ENCODE measurements at places on chromosomes 1 and 21.
A peak's percentile ranks its signal among the peaks of the same experiment; 100 is the strongest.

DNA sequence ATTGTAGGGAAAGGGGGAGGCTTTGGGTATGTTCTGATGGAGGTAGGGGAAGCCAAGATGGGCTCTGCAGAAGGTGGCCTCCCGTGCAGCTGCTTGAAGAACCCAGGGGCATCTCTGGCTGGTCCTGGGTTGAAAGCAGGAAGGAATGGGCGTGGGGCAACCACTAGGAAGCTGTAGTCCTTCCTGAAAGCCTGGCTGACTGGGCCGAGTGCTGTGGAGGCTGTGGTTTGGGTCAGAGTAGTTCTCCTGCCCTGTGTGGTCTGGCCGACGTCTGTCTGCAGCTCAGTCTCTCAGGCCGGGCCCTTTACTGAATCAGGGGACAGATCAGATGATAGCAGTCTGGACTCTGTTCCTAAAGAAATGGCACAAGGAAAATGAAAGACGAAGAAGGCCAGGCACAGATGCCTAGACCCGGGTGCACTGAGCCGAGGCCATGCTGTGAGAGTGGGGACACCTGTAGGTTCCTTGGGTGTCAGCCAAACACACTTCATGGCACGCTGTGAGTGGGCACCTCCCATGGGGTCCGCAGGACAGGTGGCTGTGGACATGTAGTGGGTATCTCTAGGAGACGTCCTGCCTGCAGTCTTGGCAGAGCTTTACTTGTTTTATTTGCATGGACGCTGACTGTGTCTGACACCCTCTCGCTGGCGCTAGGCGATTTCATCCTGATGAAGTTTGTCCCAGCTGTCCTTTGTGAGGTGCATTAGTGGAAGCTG lies 87.0 kb downstream of the POFUT2 start:
- no peak for DNase-seq

- no peak for DNase-seq
Observed at GRCh38 chr1:9035226-9035625, 9.0 kb upstream of the SLC2A7 start.

DNA sequence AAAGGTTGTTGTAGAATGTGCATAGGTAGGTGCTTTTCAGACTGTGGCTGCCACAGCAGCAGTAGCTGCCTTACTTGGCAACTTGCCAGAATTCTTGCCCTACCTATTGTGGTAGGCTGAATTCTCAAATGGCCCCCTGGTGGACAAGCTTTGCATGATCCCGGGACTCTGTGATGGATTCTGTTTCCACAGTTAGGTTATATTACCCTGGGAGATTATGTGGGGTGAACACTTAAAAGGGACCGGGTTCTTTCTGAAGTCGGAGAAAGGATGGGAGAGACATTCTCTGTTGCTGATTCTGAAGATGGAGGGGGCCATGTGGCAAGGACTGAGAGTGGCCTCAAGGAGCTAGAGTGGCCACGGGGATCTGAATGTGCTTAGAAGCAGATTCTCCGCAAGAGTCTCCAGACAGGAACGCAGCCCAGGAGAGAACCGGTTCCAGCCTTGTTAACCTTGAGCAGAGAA lies 32.1 kb upstream of the KCNE1 start:
- no peak for DNase-seq

GRCh38 chr1:40620586-40621210 lies 44.8 kb downstream of the RIMS3 start:
- DNase-seq, result no peak

GRCh38 chr21:31855180-31855579 lies 17.6 kb upstream of the HUNK start:
- DNase-seq, result no peak

GRCh38 chr1:165945911-165946310 lies 118.5 kb downstream of the UCK2 start:
- DNase-seq, result no peak

- DNase-seq, result no peak
Observed at GRCh38 chr1:231862611-231863010, 236.0 kb downstream of the DISC1 start.

DNA sequence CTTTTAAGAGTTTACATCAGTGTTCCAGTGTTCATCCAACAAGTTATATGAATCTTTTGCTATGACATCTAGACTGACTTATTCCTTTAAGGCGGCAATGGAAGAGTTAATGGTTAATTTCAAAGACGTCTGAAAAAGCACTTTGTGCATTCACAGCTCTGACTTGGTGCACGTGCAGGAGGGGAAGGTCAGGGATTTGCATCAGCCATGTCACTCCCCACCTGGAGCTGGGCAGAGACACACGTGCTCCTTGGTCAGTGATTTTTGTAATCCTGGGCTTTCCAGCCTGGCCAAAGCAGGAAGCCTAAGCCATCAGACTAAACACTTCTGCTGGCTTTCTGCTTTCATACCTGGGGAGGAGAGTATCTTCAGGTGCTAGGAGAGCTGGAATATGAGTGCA lies 96.3 kb downstream of the ST3GAL3 start:
- no peak for DNase-seq

DNA sequence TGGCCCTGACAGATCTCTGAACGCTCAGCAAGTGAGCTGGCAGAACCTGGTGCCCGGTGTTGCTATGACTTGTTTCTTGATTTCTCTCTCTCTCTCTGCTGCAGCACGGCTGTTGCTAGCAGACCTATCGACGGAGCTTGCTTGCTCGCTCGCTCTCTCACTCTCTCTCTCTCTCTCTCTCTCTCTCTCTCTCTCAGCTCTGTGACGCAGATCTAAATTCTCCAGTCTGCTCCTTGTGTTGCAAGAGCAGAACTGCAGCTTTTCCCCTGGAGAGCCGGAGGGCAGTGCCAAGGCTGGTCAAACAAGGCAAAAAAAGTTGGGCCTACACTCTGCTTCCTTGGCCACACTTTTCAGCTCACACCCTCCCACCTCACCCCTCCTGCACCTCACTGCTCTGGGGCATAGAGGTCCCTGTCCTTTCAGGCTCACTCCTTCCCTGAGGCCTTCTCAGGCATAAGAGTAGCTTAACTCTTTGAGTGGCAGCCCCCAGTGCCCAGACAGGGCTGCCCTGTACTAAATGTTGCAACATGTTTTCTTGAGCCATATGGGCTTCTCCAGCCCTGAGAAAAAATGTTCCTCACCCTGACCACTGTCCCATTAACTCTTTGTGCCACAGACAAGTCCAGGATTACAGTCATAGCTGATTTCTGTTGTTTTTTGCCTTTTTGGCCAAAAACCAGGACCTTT lies 72.2 kb downstream of the CD46 start:
- DNase-seq, result peak; percentile 82

DNA sequence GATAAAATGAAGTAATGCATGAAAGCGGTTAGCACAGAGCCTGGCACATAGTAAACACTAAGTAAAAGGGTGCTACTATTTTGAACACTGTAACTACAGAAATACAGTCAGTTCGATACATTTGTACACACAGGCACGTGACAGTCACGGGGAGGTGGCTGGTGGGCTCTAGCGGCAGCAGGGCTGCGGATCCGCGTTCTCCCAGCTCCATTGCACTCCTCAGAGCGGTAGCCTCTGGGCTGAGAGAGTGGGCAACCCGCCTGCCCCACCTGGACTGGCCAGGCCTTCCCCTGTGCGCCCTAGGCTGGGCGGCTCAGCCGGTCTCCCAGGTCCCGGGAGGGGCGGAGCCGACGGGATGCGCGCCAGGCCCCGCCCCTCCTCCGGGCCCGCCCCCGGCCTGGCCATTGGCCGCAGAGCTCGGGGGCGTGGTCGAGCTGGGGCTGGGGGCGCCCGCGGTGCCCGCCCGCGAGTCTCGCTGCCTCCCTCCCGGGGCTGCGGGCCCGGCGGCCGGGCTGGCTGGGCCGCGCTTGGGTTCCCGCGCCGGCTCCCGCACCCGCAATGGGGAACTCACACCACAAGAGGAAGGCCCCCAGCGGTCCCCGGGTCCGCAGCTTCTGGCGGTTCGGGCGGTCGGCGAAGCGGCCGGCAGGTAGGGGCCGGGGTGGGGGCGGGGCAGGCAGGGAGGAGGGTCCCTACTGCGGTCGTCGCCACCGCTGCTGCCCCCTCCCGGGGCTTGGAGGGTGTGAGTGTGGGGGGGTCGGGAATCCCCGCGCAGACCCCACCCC lies 51.2 kb upstream of the SYNC start:
- peak; percentile 89 for DNase-seq

- no peak for DNase-seq
Observed at GRCh38 chr1:1161683-1162079, 12.0 kb upstream of the TTLL10 start.

- no peak for DNase-seq
Observed at GRCh38 chr21:37220433-37220980, 46.6 kb downstream of the VPS26C start.

- DNase-seq, result no peak
Observed at GRCh38 chr1:223748405-223748772, 36.0 kb downstream of the CAPN2 start.

- peak; percentile 86 for DNase-seq
Observed at GRCh38 chr1:1019122-1019999, 559 bp upstream of the AGRN start.

DNA sequence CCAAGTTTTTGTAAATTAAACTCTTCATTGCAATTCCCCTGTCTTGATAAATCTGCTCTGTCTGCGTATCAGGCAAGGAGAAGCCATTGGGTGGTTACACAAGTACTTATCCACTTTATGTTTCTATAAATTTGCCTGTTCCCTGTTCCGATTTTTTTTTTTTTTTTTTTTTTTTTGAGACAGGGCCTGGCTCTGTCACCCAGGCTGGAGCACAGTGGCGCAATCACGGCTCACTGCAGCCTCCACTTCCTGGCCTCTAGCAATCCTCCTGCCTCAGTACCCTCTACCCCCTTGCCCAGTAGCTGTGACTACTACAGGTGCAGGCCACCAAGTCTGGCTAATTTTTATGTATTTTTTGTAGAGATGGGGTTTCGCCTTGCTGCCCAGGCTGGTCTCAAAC lies 11.1 kb upstream of the CSRP1 start:
- DNase-seq, result no peak

GRCh38 chr1:92784021-92784638 lies 778 bp downstream of the EVI5 start:
- DNase-seq, result peak; percentile 71

DNA sequence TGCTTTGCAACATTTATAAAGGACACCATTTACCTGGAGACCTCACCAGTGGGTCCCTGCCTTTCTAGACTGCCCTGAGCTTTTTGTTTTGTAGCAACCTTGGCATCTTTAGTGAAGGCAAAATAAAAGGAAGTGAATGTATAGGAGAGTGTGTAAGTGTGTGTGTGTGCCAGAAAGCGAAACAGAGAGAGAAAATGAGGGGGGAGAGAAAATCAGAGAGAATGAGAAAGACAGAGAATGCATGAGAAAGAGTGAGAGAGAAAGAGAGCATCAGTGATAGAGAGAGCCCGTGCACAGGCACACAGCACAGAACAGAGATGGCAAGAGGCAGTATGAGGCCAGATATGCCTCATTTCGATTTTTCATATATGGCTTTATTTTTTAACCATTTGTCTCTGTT lies 57.5 kb downstream of the HSD3B1 start:
- DNase-seq, result no peak

DNA sequence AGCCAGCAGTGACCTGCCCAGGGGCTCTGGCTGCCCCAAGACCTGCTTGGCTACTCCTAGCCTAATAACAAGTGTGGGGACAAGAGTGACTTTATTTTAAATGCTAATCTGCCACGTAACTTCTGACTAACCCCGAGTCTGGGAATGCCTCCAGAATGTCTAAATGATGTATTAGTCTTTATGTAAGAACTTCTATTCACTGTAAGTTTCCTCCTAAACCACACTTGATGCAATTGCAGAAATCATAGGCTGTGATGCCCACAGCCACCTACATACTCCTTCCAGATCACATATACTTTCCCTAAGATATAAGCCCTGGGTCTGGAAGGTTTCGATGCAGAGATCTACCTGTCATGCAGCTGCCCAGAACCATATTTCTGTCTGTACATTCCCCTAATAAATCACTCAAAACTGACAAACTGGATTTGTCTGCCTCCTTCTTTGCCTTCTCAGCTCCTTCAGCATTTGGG lies 5.9 kb upstream of the VPS45 start:
- DNase-seq, result no peak

GRCh38 chr1:33331444-33332356 lies 10.8 kb upstream of the A3GALT2 start:
- DNase-seq, result no peak

DNA sequence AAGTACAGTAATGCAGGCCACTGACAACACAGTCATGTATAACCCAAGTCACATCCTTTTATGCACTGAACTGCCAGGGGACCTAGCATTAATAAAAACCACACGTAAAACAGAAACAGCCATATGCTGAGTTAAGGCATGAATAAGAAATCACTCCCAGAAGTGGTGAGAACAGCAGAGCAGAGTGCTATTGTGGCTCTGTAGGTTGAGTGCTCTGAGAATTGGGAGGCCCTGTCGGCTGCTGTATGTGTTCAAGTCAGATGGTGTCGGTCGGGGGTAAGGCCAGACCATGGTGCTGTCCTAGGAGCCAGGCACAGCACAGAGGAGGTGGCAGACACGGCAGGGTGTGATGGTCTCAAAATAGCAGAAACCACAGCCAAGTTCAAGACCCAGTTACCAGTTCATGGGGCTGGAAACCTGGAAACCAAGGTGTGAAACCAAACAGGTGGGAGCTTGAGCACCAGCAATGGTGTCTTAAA lies 126.6 kb upstream of the COA6 start:
- DNase-seq, result peak; percentile 13

DNA sequence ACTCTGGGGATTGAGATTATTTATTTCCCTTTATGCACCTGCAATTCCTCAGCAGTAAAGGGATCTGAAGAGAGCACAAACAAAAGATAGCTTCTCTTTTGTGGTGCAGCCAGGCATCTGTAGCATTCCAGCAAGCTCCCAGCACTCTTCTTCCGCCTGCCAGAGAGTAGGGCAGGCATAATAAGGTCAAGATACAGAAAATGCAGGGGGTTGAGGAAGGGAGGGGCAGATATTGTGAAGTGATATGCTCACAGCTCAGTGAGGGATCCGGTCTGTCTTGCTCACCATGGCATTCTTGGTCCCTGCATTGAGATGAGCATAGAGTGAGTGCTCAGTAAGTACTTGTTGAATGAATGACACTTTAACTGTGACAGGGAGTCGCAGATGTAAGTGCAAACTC lies 23.9 kb downstream of the FASLG start:
- peak; percentile 13 for DNase-seq

DNA sequence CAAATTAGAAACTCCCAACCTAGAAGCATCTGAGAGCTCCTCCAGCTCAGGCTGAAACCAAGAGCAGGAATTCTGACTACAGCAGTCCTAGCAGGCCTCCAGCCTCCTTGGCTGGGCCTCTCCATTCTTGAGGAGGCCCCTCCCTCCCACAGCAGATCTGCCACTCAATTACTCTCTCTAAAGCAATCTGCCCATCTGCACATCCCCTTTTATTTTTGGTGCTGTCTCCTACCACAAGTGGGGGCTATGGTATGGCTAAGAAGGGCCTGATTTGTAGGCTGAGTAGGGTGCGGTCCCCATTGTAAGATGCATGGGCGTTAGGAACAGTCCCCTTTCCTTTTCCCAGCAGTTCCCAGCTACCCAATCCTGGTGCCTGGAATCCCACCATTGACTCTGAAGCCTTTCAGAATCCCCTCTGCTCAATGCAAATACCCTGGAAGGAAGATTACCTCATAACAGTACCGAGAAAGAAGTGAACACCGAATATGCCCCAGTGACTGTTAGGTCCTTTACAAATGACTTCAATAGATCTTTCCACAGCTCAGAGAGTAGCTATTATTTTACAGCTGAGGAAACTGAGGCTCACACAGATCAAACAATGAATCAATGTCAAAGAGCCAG lies 11.6 kb upstream of the TTC39A start:
- no peak for DNase-seq

- DNase-seq, result no peak
Observed at GRCh38 chr1:54611621-54612020, 11.7 kb downstream of the FAM151A start.
